ENCODE measurements at places on chromosomes 2 and 18.
A peak's percentile ranks its signal among the peaks of the same experiment; 100 is the strongest.

DNA sequence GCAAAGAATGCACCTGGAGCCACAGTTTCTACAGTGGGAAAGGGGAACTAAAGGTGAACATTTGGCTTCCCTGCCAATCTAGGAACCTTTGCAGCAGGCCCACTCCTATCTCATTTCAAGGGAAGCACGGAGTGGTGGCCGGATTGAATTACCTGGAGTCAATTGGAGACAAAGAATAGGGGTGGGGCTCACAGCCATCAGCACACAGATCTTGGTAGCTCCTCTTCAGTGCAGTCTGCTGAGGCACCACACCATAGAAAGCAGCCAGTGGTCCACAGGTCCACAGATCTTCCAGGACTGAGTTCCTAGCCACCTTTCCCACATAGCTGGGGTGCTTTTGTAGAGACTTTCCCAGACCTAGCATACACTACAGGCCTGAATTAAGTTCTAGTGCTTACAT, 43.5 kb upstream of the NXPH2 start:
- DNase-seq: no peak

- no peak for DNase-seq
Observed at GRCh38 chr2:219627103-219628100, at the start of gene SLC4A3. TSS of gene SLC4A3 (plus strand) at chr2:219627630. CDS start at chr2:219627993, 363 bp downstream.

GRCh38 chr2:165953306-165953654, 296 bp downstream of the TTC21B start:
- no peak for DNase-seq

GRCh38 chr2:97851172-97851571, 137.8 kb downstream of the ZAP70 start:
- DNase-seq: no peak

GRCh38 chr2:53768242-53768542, 588 bp downstream of the CHAC2 start:
- DNase-seq: peak; percentile 47

GRCh38 chr2:166519391-166519962, 25.4 kb upstream of the SCN7A start:
- DNase-seq: no peak

DNA sequence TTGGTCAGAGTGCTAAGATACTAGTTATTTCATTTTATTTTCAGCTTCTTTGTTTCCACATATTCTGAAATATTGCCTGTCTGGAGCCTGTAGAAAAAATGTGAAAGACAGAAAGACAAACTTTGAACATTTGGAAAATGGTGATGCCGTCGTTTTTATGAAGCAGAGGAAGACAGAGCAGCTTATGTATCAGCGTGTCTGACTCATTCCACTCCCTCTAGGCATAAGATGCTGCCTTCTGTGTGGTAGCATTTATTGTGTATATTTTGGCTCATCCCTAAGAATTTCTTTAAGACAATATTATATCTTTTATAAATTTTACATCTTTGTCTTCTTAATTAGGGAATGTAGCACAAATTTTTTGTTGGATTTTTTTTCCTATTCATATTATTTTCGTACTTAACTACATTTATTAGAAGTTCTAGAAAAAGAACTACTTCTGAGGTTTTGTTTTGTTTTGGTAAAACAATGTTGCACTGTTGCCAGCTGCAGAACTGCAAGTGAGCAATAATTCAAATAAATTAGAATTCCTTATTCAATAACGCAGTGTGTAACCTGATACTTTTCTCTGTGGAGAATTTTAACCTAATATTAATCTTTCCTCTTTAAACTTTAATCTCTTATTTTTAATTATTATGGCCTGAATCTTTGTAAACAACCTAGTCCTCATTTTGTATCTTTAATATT, 300.4 kb downstream of the ZNF407 start:
- DNase-seq: no peak

GRCh38 chr2:69390471-69390870, 3.4 kb upstream of the GFPT1 start:
- no peak for DNase-seq

- no peak for DNase-seq
Observed at GRCh38 chr2:44097322-44097907, 71.3 kb upstream of the PPM1B start.

GRCh38 chr18:59900222-59901128, 679 bp downstream of the PMAIP1 start:
- DNase-seq: peak; percentile 71

DNA sequence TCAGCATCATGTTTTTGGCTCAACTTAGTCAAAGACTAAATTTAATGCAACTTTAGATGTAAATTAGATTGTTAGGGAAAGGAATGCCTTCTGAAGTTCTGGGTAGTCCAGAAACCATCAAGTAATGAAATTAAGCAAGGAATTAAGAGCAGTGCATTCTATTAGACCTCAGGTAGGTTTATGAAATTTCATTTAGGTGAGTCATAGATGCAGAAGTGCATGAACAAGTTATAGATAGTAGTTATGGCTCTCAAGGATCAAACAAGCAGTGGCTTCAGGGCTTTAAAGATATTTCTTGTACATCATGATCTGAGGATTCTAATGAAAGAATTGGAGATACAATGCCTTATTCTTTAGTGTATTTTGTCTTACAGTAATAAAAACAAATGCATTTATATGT, 25.4 kb upstream of the SPOPL start:
- DNase-seq: no peak

DNA sequence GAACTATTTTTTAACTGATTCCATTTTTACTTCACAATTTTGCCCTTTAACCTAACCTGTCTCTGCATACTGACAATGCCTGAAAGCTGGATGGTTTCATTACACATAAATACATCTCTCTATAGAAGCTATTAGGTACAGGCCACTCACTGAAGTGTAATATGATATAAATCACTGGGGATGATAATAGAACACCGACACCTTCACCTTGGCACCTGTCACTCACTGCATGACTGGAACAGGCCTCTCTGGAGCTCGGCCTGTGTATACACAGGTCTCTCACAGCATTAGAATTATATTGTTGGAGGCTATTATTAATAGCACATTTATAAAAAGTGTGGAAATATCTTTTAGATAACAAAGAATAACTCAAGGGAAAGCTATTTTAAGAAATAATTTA, 138.2 kb downstream of the TMEM131 start:
- no peak for DNase-seq

DNA sequence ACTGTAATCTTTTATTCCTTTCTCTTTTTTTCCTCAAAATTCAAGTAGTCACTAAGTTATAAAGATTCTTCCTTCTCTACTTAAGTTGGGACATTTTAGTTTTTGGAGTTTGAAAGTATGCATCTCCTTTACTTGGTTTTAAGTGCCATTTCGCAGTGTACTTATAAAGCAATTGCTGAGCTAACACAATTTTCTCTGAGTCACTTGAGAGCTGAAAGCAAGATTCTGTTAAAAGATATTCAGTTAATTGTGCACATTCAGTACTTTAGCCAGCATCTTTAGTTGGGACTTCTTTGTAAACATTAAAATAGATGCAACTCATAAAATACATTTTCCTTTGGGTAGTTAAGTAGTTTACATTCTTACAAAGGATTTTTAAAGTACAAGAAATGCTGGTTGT, 136.0 kb downstream of the GFPT1 start:
- no peak for DNase-seq

DNA sequence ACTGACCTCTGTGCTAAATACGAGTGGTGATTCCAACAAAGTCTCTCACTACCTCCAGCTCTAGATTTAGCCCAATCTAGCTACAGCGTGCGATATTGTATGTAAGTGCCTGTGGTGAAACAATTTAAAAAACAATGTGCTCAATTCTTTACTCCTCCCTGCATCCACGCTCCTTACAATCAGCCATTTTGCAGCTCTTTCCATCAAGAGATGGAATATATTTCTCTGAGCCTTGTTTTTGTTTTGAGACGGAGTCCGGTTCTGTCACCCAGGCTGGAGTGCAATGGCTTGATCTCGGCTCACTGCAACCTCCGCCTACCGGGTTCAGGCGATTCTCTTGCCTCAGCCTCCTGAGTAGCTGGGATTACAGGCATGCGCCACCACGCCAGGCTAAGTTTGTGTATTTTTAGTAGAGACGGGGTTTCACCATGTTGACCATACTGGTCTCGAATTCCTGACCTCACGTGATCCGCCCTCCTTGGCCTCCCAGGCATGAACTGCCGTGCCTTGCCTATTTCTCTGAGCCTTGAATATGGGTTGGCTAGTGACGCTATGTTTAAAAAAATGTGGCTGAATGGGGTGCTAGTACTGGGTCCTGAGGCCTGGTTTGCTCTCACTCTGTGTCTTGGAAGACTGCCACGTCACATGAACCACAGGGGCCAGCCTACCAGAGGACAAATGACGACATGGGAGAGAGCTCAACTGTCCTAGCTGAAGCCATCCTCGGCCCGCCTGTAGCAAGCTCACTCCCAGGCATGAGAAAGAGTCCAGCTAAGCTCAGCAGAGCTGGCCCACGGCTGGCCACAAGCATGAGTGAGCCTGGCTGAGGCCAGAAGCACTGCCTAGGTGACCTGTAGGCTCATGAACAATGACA, 14.8 kb downstream of the WDFY1 start:
- DNase-seq: no peak

- no peak for DNase-seq
Observed at GRCh38 chr18:31102025-31102684, at the start of gene DSC2. TSS of gene DSC2 (minus strand) at chr18:31102421. CDS start at chr18:31101971, 450 bp downstream.

- DNase-seq: peak; percentile 14
Observed at GRCh38 chr2:206084439-206084869, 1.5 kb downstream of the INO80D start.

GRCh38 chr2:69143748-69144360, 130.9 kb downstream of the ANTXR1 start:
- DNase-seq: no peak

GRCh38 chr2:86105969-86106945, at the start of gene PTCD3:
TSS of gene PTCD3 (plus strand) at chr2:86106235. CDS start at chr2:86106248, 13 bp downstream.
- DNase-seq: peak; percentile 91

- no peak for DNase-seq
Observed at GRCh38 chr18:7338846-7339245, 108.0 kb downstream of the LRRC30 start.

- no peak for DNase-seq
Observed at GRCh38 chr2:44389895-44390294, 28.1 kb downstream of the CAMKMT start.

DNA sequence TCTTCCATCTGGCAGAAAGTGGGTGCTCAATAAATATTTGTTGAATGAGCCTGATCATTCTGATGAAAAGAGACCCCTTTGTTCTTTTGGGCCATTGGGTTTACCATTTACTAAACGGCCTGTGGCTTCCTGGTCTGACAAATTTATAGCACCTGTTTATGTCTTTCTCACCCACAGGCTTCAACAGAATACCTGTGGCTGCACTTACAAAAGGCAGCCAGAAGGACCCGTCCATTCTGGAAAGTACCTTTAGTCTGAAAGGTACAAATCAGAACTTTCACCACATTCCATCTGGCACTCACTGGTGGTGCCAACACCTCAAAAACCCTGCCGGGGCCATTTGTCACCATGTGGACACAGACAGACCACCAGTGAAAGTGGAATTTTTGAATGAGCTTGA, 167.5 kb downstream of the ETAA1 start:
- no peak for DNase-seq

DNA sequence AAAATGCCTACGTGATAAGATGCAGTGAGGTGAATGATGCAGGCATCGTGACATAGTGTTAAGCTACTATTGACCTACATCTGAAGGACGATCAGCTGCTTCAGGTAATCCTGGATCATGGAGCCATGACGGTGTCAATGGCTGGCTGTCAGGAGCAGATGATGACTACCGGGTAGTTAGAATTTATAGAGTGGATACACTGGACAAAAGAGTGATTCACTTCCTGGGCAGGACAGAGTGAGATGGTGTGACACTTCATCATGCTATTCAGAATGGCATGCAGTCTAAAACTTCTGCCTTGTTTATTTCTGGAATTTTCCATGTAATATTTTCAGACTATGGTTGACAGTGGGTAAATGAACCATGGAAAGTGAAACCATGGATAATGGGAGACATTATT, 29.5 kb downstream of the METTL8 start:
- DNase-seq: no peak

- DNase-seq: no peak
Observed at GRCh38 chr18:63828656-63829055, 53.4 kb downstream of the SERPINB7 start.

GRCh38 chr2:213376644-213377043, 92.4 kb downstream of the SPAG16 start:
- no peak for DNase-seq

GRCh38 chr2:110881908-110882307, 149.5 kb downstream of the ACOXL start:
- no peak for DNase-seq

GRCh38 chr2:207953354-207953753, 72.0 kb downstream of the PLEKHM3 start:
- no peak for DNase-seq

DNA sequence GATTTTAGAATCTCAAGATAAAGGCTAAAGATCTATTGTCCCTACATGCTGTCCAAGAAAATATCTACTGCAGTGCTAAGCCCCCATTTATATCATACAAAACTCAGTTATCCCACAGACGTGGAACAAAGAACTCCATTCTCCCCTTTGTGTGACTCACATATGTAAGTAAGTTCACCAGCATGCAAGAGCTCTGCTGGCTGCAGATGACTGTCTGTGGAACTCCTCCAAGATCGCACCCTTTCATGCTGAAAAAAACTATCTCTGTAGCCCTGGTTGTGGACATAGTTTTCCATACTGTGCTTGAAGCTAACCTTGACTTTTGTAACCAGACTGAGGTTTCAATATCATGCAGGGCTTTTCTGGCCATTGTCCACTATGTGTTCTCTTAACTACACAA, 207.1 kb downstream of the ZNF521 start:
- no peak for DNase-seq
